Pulmonary artery endothelial cell (primary cell): ENCODE measurements at places on chromosomes 3 and 15. TPM values are rescaled to one million over a fixed set of nuclear protein-coding genes. Genes with fewer than 3 reads are reported as not detected.

The SLC2A2 gene
- not detected in 2 replicates for total RNA-seq

The GREM1 gene
- 0.07 TPM in 1 of 2 replicates, not detected in the other for total RNA-seq

The EID1 gene
- total RNA-seq: 200 and 203 TPM in 2 replicates

The TEX55 gene
- total RNA-seq: not detected in 2 replicates

The AGBL1 gene
- not detected in 2 replicates for total RNA-seq
